ENCODE measurements at places on chromosomes 12 and 14.

DNA sequence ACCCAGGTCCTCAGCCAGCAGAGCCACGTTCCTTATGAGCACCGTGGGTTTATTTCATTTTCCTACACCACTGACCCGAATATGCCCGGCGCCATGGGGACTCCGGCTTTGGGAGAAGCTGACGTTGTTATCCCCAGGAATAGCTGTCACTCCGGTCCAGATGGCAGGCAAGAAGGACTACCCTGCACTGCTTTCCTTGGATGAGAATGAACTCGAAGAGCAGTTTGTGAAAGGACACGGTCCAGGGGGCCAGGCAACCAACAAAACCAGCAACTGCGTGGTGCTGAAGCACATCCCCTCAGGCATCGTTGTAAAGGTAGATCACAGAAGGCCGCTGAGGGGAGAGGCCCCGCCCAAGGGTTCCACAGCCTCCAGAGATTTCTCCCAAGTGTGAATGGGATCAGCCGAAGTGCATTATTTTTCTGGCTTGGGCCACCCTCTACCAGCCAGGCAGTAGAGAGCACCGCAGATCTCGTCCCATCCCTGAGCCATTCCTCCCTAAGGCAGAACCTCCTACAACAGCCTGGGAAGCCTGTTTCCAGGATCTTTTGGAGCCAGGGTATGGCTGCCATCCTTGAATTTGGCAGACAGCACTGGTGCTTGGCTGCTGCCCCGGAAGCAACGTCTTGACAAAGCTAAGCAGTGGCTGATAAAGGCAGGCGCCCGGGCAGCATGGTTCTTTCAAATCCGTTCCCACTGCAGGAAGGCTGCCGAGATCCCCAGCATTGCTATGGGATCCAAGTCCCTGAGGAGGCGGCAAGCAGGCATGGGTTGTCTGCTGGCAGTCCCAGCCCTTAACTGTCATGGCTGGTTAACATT, 17.8 kb downstream of the CDK2AP1 start:
- no peak for DNase-seq

GRCh38 chr12:66206141-66206540, 17.1 kb downstream of the IRAK3 start:
- DNase-seq: no peak

GRCh38 chr14:59510001-59510400, 25.7 kb downstream of the JKAMP start:
- DNase-seq: no peak

DNA sequence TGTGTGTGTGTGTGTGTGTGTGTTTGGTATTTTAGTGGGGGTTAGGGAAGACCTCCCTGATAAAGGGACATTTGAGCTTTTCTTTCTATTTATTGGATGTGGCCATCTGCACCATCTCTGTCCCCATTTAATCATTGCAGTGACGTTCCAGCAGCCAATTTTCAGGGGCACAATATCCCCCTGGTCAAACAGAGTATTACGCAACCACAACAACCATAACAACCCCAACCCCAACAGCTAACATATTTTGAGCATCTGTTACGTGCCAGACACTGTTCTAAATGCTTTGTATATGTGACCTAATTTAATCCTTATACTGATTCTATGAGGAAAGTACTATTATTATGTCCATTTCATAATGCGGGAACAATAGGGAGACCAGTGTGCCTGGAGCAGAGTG, 87.4 kb downstream of the TTC8 start:
- no peak for DNase-seq

- DNase-seq: no peak
These were observed 6.8 kb upstream of the UNC119B start for GRCh38 chr12:120703311-120703942.

GRCh38 chr14:35858521-35859209, 32.5 kb downstream of the BRMS1L start:
- no peak for DNase-seq

- no peak for DNase-seq
These were observed 147.2 kb downstream of the HELB start for GRCh38 chr12:66449531-66449930.
